HS-27A (cell line): ENCODE measurements at places on chromosomes 4 and X.

DNA sequence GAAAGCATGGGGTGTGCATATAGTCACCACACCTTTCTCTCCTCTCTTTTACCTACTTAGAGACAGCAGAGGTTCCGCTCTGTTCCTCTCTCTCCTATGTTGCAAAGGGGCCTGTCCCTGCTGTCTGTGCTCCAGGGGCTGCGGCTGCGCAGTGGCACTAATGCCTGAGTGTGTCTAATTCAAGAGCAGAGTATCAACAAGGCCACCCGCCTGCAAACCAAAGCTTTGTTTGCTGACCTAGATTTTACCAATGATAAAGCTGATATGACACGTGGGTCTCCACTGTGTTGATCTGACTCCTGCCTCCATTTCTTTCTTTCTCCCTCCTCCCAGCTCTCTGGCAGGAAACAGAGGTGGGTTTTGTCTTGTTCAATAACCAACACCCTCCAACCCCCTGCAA, 74.9 kb downstream of the NSG1 start:
- DNase-seq, result no peak

DNA sequence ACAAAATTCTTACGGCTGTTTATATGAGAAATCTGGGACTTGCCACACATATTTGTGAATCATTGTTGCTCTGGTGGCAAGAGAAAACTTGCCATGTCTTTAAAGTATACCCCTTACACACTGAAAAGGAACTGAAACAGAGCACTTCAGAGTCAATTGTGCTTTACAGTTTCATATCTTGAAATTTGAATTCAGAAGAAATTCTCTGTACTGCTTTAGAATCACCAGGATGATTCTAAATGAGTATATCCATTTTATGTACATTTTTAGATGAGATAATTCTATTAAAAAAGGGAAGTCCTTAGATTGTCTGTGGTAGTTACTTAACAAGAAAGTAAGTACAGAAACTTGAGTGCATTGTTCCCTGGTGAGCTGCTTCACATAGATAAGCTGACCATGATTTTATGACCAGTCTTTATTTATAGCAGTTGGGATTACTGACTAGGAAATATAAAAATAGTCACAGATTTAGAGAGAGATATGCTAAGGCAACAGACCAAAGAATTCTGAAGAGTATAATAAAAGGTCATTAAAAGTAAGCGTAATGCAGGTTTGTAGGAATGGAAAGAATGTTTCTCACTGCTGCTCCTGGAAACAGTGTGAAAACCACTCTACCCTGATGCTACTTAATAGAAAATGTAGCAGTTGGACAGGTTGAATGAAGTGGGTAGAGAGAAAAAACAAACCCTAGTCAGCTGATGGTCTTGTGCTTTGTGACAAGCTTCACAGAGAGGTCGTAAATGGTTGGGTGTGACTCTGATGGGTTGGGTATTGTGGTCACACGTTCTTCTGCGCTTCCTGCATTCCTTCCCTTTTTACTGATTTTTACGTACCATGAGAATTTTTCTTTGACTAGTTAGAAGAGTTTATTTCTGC, 41.0 kb downstream of the FNIP2 start:
- DNase-seq, result peak; percentile 89

GRCh38 chr4:51885363-51885762, 42.4 kb downstream of the DCUN1D4 start:
- no peak for DNase-seq

- no peak for DNase-seq
Observed at GRCh38 chr4:78937837-78938236, 1.4 kb downstream of the PAQR3 start.

- DNase-seq, result no peak
Observed at GRCh38 chrX:118525174-118525730, 29.6 kb downstream of the DOCK11 start.

DNA sequence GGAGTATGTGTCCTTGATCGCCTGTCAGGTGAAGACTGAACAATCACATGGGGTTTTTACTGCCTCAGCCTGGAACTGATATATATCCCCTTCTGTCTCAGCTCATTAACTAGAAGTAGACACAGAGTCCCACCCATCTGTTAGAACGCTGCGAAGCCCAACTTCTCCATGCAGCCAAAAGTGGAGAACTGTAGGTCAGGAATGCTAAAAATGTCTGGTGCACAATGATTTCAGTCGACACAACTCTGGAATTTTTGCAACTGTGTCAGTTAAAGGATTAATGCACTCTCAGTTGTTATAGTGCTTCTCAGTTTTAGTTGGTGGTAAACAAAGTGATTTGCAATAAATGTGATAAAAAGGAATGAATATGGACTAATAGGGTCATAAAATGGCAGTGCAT, 287.2 kb downstream of the INPP4B start:
- DNase-seq, result no peak

GRCh38 chr4:30068234-30068633, 651.9 kb upstream of the PCDH7 start:
- no peak for DNase-seq

- DNase-seq, result no peak
Observed at GRCh38 chr4:146844761-146845160, 100.9 kb downstream of the TTC29 start.

- no peak for DNase-seq
Observed at GRCh38 chr4:8321220-8321619, 51.7 kb downstream of the HTRA3 start.

- DNase-seq, result no peak
Observed at GRCh38 chrX:13014111-13015096, 30.0 kb downstream of the FAM9C start.

GRCh38 chrX:39667736-39668482, 429.8 kb downstream of the BCOR start:
- DNase-seq, result no peak

GRCh38 chr4:185573651-185574199, 38.4 kb upstream of the PDLIM3 start:
- DNase-seq, result peak; percentile 45
